ENCODE measurements at places on chromosomes 7 and 10.

DNA sequence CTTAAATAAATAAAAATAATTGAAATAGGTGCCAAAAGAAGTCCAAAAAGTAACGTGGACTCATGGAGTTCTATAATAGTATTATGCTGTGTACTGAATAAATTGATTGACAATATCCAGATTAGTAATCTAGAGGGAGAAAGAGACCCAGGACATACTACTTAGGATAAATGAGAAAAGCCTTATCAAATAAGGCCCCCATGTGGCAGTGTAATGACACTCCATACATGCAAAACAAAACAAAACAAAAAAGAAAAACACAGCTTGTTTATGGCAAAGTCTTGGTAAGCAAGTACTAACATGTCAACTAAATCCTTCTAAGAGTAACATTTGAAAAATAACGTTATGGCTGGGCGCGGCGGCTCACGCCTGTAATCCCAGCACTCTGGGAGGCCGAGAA is 3.6 kb upstream of the RUNDC3B start:
- no peak for DNase-seq

DNA sequence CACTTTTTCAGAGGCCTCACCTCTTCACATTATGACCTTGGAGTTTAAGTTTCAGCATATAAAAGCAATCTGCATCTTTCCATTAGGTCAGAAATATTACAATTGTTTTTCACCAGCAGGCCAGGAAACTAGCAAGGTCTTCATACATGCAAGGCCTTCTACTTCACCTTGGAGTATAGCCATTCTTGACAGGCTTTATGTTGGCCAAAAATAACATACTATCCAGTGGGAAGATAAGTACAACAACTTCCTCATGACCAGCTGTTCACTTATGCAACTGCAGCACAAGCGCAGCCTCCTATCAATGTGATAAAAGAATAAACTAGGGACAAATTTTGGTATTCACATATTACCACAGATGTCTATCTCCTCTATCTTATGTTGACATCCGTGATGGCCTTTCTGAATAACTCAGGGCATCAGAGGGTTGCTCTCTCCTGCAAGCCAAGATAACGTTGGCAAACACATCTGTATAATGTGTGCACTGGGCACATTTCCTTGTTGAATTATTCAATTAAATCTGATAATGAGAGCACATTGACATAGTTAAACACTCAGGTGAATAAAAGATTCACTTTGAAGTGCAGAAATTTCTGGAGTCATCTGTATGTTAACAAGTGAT is 239.8 kb downstream of the FZD1 start:
- DNase-seq: no peak

DNA sequence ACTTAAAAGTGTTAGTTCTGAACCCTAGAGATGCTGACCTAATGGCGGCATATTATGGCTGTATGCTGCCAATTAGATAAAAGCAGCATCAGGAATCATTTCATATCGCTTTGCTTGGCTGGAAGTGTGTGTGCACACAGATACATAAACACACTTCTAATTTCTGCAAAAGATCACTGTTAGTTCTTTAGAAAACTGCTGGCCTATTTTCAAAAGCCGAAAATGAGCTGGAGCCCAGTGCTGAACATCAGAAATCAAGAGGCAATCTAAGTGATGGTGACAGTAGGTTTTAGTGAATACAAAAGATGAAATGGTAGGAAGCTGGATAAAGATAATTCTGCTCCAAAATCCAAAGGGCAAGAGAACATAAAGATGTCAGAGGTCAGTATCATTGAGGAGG is 745.8 kb upstream of the LRRTM3 start:
- no peak for DNase-seq

- no peak for DNase-seq
Observed at GRCh38 chr10:2949948-2950354, 117.4 kb upstream of the PFKP start.

GRCh38 chr10:112394475-112394875 is 20.6 kb downstream of the ACSL5 start:
- DNase-seq: no peak

- no peak for DNase-seq
Observed at GRCh38 chr7:11193888-11194287, 220.2 kb downstream of the PHF14 start.

DNA sequence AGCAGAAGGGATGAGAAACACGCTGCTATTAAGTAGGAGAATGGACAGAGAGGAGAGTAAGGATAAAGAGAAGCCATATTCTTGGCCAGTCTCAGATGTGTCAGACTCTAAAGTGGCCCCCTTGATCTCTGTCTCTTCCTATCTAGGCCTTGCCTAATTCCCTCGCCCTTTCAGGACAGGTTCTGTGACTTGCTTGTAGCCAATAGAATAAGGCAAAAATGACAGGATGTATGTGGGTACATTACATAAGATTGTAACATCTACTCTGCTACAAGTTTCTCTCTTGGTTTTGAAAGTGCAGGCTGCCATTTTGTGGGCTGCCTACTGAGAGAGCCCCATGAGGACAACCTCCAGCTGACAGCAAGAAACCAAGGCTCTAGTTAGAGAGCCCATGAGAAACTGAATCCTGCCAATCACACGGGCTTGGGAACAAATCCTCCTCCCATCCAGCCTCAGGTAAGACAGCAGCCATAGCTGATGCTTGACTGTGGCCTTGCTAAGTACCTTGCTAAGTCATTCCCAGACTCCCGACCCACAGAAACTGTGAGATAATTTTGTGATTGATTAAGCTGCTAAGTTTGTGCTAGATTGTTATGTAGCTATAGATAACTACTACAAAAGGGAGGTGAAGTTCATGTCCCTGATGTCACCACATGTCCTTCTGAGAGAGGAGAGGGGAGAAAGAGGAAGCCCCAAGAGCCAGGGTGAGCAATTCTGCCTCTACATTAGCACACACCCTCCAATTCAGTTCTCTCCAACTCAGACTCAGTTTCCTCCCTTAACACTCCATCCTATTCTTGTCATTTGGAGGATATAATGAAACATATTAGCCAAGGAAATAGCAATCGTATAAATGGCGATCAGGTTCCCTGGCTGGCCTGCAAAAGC is 185.5 kb downstream of the SGMS1 start:
- DNase-seq: no peak

DNA sequence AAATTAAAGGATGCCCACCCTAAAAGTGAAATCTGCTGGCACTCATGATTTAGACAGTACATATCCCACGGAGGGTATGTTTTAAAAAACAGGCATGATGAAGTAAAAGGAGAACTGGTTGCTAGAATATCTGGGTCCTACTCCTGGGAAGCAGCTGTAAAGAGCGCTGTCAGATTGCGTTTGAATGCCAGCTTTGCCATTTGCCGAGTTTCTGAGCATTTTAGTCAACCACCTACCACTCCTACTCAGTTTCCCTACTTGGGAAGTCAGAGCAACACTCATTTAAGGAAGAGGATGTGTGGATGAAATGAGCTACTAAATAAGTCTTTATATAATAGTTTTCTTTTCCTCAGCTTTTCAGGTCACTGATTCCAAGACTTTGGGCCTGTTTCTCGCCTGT is 1.1 kb upstream of the UMAD1 start:
- no peak for DNase-seq

DNA sequence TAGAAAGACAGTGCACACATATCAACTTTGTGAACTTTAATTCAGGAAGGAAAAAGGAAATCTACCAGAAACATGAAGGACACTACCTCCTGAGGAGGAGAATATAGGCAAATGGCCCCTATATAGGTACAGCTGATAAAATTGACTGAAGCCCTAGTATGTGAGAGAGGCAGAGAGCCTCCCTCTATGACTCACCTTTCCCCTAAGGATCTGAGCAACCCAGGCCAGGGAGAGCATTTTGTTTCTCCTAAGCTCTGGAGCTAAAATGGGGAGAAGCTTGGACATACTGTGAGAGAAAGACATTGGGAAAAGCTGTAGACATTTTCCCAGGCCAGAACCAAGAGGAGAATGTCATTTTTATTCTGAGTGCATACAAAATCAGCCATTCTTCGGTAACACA is 303.5 kb downstream of the AHR start:
- DNase-seq: no peak

DNA sequence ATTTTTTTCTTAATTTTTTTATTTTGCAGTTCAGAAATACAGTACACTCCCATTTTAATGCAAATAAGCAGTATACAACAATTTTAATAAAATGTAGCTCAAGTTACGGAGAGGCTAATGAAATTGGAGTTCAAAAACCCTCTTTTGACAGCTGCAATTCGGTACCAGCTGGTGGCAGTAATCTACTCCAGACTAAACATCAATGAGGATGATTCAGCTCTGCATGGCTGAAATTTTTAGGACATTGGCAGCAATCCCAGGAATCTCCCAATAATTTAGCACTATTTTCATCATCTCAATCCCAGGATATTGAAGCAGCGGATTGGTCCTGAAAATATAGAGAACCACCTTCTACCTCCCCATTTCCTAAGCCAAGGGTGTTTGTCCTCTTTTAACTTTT is 278.8 kb downstream of the CACNA2D1 start:
- DNase-seq: no peak

- no peak for DNase-seq
Observed at GRCh38 chr7:44634187-44634838, 27.9 kb downstream of the OGDH start.

DNA sequence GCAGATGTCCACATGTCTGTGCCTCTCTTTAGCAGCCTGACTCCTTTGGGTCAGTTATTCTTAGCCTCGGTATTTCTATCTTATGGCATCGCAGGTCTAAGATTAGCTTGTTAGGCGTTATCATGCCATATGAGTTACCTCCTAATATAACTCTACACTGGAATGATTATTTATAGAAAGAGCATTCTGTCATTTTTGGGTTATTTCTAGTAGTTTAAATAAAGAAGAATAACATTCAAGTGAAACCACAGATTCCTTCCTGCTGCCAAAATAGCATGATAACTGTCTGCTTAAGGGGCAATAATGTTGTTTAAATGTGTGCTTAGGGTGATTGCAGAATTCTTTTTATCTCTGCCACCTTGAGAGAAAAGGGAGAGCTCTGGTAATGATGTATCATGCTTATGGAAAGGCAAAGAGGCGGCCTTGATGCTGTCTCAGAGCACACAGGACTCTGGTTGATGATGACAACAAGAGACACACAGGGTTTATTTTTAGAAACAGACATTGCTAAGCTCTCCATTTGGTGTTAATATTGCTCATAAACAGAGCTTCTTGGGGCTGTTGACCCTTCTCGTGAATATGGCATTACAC is 10.4 kb downstream of the HDAC9 start:
- no peak for DNase-seq

GRCh38 chr10:94680544-94680943 is 3.0 kb upstream of the CYP2C18 start:
- no peak for DNase-seq

- no peak for DNase-seq
Observed at GRCh38 chr7:3165681-3166580, 122.3 kb upstream of the CARD11 start.

DNA sequence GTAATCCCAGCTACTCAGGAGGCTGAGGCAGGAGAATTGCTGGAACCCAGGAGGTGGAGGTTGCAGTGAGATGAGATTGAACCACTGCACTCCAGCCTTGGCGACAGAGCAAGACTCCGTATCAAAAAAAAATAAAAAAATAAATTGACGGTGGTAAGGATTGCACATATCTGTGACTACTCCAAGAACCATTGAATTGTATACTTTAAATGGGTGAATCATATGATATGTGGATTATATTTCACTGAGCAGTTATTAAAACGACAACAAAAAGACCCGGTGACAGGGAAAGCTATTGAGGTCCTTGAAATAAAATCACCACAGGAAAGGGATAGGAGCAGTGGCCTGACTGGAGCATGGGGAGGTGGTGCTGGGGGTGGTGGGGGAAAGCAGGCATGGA is 31.2 kb upstream of the COMTD1 start:
- DNase-seq: no peak

DNA sequence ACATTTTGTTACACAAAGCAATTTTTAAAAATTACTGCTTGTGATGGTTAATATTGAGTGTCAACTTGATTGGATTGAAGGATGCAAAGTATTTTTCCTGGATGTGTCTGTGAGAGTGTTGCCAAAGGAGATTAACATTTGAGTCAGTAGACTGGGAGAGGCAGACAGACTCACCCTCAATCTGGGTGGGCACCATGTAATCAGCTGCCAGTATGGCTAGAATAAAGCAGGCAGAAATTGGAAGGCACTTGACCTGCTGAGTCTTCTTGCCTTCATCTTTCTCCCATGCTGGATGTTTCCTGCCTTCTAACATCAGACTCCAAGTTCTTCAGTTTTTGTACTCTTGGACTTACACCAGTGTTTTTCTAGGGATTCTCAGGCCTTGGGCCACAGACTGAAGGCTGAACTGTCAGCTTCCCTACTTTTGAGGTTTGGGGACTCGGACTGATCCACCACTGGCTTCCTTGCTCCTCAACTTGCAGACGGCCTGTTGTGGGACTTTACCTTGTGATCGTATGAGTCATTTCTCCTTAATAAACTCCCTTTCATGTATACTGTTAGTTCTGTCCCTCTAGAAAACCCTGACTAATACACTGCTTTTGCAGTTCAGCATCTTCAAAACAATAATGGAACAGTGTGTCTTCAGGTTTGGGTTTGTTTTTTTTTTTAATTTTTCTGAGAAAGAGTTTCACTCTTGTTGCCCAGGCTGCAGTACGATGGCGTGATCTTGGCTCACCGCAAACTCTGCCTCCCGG is 244.1 kb upstream of the SEMA3C start:
- no peak for DNase-seq

- no peak for DNase-seq
Observed at GRCh38 chr10:43196131-43196980, 58.1 kb downstream of the CSGALNACT2 start.

DNA sequence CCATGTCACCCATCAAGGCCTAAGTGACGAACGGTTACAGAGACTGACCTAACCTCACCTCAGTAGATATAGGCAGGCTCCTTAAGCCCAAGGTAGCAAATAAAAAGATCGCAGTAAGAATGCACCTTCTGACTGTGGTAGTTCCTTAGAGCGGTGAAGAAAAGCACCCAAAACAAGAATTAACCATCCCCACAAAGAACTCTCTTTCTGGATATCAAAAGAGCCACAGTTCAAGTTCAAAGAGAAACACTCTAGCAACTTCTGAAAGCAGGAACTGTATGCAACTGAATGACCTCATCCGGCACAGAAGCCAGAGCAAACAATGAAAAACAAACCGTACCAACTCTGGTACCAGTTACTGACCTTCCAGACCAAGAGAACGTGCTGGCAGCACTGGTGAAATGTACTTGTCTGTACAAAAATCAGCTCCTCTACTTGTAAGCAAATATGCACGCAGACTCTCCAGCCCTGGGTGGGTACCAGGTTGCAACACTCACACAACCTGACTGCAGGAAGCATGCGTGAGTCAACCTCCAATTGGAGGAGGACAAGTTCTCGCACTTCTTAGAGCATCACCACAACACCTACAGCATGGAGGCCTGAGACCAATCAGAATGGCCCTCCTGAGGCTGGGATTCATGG is 202.7 kb downstream of the FAM107B start:
- peak; percentile 73 for DNase-seq

- DNase-seq: no peak
Observed at GRCh38 chr7:5234852-5235831, 45.1 kb downstream of the WIPI2 start.

GRCh38 chr7:4783292-4783652 is 7.8 kb downstream of the AP5Z1 start:
- DNase-seq: no peak

- DNase-seq: no peak
Observed at GRCh38 chr7:94901981-94902380, 5.4 kb upstream of the PPP1R9A start.

Measured in CD4-positive, alpha-beta T cell treated with Interleukin-6 for 4 hours (primary cell).